ENCODE measurements at places on chromosomes 7 and 10.
A peak's percentile ranks its signal among the peaks of the same experiment; 100 is the strongest.

DNA sequence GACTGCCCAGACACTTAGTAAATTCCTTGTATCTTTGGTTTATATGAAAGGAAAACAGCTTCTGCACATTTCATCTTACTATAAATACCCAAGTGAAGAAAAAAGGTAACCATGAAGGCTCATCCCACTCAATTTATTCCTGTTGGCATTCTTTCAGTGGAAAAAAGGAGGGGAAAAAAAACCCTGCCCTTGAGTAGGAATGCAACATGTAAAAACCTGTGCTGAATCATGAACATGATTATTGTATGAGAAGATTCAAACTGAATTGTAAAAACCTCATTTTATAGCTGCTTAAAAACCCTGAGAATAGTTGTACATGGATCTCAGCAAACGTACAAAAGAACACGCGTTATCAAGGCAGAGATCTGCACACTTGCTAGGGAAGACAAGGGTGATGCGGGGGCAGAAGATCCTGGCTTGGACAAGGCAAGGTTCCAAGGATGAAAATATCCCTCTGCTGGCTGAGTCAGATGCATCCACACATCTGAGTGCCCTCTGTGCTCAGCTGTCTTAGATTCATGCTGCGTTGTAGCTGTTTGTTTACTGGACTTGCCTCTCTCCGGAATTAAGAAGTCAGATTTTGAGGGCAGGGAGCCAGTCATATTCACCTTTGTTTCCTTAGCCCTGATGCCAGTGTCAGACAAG lies 658.2 kb downstream of the PARD3 start:
- ATAC-seq, result peak; percentile 34

DNA sequence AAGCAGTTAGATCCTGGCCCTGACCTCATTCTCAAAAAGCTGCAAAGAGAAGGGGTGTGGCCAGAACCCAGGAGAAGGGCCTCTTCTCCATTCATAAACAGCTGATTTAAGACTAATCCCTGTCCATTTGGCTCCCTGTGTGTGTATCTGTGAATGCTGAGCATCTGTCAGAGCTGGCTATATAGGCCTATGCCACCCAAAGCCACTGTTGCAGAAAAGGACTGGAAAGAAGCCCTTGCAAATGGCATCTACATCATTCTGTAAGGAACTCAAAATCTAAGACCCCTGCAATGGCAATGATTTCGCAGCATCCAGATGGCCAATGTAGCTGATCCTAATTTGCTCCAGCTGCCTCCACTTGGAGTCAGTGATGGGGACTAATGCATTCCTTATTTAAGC lies 384.5 kb downstream of the KCNMA1 start:
- peak; percentile 59 for ATAC-seq

GRCh38 chr10:60606343-60607080 lies 171.8 kb upstream of the CDK1 start:
- ATAC-seq, result peak; percentile 71

GRCh38 chr7:20385126-20385525 lies 54.4 kb downstream of the ITGB8 start:
- ATAC-seq, result no peak

DNA sequence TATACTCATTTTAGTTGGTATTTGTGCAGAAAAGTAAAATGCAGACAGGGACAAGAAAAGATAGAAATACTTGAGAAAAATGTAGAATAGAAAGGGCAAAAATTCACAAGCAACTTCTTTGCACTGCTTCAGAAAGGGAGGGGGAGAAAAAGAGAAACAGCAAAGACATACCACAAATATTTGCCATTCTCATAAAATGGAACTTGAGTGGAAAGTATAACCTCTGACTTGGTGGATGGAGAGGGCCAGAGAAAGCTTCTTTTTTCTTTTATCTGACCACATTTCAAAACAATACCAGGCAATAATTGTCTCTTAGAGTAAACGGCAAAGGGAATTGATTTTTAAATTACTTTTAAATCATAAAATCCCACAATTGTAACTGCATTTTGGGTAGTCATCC lies 35.8 kb upstream of the TRUB1 start:
- ATAC-seq, result no peak

GRCh38 chr7:35749556-35749955 lies 51.3 kb upstream of the SEPTIN7 start:
- ATAC-seq, result no peak

DNA sequence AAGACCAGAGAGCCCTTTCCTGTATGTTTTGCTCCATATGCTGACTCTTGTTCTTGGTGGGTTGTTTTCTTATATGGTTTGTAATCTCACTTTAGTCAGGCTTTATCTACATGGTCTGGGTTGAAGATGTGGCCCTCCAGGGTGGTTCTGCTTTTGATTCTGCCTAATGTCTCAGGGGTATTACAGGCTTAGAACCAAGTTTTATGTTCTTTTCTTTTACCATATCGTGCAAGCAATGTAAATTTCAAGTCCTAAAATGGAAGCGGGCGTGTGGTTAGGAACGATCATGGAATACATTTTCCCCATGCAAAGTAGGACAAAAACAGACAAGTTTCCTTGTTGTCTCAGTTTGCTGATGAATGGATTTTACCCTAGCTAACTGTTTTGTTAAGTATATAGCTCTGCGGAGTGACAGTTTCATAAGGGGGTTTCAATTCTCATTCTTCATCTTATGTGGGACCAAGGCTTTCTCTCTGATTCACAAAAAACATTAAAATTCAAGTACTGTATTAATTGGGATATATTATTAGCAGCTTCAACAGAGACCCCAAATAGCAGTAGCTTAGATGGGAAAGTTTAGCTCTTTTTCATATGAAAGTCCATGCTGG lies 58.7 kb downstream of the MTURN start:
- no peak for ATAC-seq

GRCh38 chr10:11392776-11393175 lies 218.7 kb downstream of the USP6NL start:
- ATAC-seq, result no peak

DNA sequence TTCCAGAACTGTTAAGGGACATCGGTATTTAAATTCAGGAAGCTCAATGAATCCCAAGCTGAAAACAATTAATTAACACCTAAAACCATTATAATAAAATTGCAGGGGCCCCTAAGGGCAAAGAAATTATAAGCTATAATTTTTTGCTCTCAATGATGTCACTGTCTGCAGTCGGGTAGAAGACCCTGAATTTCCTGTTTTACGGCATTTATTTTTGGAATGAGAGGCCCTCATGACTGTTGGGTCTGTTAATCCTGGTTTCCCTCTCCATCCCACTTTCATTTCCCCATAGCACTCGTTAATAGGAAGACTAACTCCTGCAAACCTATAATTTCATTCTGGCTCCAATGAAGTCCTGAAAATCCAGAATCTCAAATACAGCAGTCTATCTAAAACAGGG lies 25.8 kb upstream of the GPR37 start:
- no peak for ATAC-seq

DNA sequence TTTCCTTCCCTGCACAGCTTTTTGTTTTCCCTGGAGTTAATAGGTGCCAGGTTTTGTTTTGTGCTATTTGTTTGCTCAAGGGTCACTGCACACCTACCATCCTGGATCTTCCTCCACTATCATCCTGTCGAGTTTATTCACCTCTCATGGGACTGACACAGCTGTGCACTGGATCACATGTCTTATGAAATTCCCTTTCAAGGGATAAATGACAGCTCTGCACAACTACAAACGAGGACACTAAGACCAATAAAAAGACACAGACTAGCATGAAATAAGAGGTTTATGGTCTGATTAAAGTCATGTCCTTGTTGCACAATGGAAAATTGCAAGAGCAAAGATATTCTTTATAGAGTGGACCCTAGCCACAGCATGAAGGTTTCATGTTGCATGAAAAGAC lies 76.7 kb upstream of the SFMBT2 start:
- ATAC-seq, result peak; percentile 13

DNA sequence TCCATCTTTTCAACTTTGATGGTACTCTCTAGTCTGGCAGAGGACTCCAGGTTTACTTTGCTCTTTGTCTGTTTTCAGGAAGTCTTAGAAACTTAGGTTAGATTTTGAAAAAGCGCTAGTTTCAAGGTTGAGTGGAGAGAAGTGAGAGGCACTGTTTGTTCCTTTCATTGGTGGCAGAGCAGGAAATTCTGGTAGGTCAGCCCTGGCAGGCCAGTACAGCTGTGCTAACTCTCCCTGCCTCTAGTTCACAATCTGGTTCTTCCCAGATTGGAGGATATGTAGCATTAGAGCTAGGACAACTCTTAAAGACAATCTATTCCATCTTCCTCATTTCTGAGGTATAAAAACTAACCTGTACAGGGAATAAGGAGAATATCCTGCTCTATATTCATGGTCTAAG lies 160.9 kb upstream of the FZD1 start:
- ATAC-seq, result no peak

DNA sequence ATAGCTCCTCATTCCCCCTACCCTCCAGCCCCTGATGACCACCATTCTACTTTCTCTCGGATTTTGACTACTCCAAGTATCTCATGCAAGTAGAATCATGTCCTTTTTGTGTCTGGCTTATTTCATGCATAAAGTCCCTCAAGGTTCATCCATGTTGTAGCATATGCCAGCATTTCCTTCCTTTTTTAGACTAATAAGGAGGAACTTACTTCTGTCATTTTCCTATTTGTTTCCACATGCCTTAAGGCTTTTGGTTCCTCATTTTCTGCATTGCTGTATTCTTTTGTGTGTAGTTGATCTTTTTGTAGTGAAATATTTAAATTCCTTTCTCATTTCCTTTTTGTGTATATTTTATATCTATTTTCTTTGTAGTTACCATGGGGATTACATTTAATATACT lies 376.9 kb downstream of the CALN1 start:
- no peak for ATAC-seq

- ATAC-seq, result peak; percentile 85
These were observed 46.9 kb downstream of the EGFR start for GRCh38 chr7:55065511-55066229.

DNA sequence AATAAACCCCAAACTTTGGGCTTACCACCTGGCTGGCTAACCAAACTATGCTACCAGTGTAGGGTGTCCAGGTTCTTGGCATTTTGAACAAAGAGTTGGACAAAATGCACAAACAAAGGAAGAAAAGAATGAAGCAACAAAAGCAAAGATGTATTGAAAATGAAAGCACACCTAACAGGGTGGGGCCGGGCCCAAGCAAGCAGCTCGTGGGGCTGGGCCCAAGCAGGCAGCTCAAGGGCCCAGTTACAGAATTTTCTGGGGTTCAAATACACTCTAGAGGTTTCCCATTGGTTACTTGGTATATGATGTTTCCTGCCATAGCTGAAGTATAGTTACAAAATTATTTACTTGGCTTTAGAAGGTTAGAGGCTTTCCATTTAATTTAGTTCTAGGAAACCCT lies 15.7 kb downstream of the ACADSB start:
- no peak for ATAC-seq

DNA sequence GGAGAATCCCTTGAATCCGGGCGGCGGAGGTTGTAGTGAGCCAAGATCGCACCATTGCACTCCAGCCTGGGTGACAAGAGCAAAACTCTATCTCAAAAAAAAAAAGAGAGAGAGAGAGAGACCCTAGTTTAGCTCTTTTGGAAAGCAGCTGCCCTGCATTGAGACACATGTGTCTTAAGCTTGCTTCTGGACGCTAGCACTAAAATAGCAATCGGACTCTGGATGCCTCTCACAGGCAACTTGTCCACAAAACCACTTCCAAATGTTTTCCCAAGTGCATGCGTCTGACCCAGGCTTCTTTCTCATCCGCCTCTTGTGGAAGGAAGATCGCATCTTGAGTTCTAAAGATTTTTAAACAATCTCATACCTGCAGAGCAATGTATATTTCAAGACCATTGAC lies 182.7 kb downstream of the CUX1 start:
- no peak for ATAC-seq

DNA sequence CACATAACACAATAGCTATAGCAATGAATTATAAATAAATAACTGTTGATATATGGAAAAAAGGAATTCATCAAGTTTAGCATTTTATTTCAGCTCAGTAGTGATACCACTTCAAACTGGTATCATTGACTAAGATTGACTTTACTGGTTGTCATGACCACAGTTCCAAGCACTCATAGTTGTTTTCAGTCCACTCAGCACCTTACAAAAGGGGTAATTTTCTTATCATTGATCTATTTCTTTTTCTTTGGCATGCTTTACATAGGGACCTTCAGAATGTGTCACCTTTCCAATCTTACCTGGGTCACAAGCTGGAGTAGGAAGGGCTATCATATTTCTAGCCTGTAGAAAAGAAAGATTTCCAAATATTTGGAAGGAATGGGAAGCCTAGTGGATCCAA lies 275.5 kb upstream of the TMEM229A start:
- ATAC-seq, result no peak

DNA sequence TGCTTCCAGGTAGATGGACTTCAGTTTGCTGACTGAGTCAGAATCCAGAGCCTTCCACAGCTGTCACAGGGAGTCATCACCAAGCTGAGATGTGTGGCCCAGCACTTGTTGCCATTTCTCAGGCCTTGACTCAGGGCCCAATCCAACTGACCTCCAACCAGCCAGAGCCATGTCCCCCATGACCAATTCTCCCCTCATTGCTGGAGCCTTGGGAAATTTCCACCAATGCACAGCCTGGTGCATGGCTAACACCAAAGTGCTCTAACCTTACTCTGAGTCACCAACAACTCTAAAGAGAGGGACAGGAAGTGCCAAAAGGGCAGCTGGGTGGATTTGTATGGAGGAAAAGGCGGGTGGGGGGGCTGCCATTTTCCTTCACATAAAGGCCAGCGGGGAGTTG lies 13.4 kb upstream of the GLI3 start:
- ATAC-seq, result no peak
